ENCODE measurements at places on chromosomes 12 and 14. TPM values are rescaled to one million over a fixed set of nuclear protein-coding genes. Genes with fewer than 3 reads are reported as not detected.

DNA sequence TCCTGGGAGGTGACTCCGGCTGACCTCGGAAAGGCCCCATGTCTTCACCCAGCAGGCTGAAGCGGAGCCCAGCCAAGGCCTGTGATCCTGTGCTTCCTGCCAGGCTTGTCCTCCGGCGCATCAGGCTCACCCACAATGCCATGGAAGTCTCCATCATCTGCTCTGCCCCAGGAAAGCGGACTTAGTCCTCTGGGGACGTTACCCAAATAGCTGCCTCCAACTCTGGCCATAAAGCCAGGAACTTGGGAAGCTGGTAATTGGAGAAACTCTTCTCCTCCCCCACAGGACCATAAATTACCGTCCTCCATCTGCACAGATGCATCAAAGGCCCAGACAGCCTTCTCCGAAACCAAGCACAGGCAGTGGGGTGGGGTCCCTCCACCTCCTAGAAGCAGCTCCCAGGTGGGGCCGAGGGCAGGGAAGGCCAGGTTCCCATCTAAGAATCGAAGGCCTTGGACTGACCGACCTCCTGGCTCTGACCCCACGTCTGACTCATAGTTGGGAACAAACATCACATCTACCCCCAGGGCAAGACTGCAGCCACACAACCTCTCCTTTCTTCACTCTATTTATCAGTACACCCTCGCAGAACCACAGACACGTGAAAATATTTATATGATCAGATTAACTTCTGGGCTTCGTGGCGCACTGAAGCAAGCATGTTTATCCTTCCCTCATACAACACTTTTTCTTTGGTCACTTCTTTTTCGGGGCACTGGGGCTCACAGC lies 56.4 kb downstream of the PITPNM2 start:
- no peak overlapping the region for H3K4me3 ChIP-seq
- H3K36me3 ChIP-seq = no peaks in the 10 kb centered on the region
- peak overlapping the region; percentile 65 for H3K27ac ChIP-seq
- DNase-seq = peak; percentile 34
- H3K4me1 ChIP-seq = peaks cover 62% of the 10 kb centered on the region

DNA sequence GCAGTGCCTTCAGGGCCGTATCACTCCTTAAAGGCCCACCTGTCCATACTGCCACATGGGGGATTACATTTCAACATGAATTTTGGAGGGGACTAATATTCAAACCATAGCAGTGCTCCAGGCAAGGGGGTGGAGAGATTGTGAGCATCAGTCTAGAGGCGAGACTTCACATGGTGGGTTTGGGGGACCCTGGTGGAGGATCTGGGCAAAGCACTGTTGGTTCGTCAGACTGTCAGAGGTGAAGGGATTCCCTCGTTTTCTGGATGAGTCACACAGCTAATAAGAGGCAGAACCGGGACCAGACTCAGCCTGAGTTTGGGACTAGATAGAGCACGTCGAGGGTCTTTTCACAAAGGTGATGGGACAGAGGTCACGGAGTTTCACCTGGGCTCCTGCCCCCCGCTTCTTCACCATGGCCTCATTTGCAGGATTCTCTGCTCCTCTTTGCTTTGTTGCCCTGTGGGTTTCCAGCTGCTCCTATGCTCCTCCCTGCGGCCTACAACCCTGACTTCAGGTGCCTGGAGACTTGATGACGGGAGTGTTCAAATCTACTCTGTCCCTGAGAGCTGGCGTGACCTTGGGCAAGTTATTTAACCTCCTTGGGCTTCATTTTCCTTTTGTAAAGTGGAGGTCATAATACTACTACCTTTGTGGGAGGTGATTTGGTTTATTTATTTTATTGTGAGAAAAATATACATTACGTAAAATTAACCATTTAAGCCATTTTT lies 41.5 kb downstream of the TEAD4 start:
- no peak overlapping the region for H3K27ac ChIP-seq
- no peaks in the 10 kb centered on the region for H3K27me3 ChIP-seq
- H3K4me1 ChIP-seq = peaks cover 5% of the 10 kb centered on the region
- no peak for DNase-seq
- H3K36me3 ChIP-seq = peaks cover 10% of the 10 kb centered on the region

GRCh38 chr14:99452968-99453367 lies 27.7 kb downstream of the SETD3 start:
- no peaks in the 10 kb centered on the region for H3K27me3 ChIP-seq
- H3K4me1 ChIP-seq = no peaks in the 10 kb centered on the region
- no peak overlapping the region for H3K27ac ChIP-seq
- peaks cover 85% of the 10 kb centered on the region for H3K36me3 ChIP-seq
- DNase-seq = no peak
- no peak overlapping the region for H3K4me3 ChIP-seq

DNA sequence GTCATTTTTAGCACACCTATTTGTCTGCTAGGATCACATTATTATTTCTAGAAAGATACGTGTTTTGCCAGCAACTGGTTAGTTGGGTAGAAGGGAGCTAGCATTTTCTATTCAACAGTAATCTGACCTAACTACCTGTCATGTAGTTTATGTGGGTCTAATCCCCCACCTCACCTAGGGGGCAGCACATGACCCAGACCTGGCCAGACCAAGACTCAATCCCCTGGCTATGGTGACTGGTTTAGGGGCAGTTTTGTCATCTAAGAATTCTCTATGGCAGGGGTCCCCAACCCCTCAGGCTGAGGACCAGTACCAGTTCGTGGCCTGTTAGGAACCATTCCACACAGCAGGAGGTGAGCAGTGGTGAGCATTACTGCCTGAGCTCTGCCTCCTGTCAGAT lies 29.5 kb upstream of the EVL start:
- H3K36me3 ChIP-seq = no peaks in the 10 kb centered on the region
- no peak for DNase-seq
- peaks cover 45% of the 10 kb centered on the region for H3K4me1 ChIP-seq
- no peaks in the 10 kb centered on the region for H3K27me3 ChIP-seq
- no peak overlapping the region for H3K4me3 ChIP-seq
- H3K27ac ChIP-seq = no peak overlapping the region

DNA sequence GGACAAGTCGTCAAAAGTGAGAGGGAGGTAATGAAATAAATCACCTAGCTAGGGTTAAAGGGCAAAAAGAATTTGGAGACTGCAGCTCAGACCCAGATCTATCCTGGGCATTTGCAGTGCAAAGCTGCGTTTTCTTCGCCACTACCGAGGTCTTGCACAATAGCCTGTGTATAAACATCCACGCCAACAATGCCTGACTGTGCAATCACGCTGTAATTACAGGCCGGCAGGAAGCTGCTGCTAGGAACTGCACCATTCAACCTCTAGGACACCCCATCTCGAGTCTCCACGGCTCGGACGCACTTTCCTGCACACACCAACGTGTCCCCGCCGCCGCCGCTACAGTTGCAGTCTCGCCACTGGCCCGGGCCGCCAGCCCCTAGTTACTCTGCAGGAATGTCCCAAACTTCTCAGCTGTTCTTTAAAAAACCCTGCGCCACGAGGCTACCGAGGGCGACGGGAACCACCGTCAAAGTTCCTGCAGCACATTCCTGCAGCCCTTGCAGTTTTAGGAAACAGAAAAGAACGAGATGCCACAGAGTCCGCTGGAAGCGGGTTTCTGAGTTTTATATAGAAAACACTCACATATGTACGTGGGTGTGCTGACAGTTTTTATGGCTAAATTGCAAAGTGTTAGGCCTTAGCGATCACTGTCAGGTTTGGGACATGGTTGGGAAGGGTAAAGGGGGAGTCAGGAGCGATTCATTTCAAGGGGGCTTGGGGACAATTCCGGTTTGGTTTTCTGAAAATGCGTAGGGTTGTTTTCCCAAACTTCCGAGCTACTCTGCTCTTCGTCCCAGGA lies 65.6 kb upstream of the PTGR2 start:
- peak; percentile 79 for DNase-seq
- H3K27me3 ChIP-seq = no peaks in the 10 kb centered on the region
- no peaks in the 10 kb centered on the region for H3K36me3 ChIP-seq
- H3K27ac ChIP-seq = peak overlapping the region; percentile 95
- peaks cover 86% of the 10 kb centered on the region for H3K4me1 ChIP-seq

GRCh38 chr12:121297435-121297991 lies 1.0 kb upstream of the CAMKK2 start:
- H3K4me1 ChIP-seq = peaks cover 14% of the 10 kb centered on the region
- H3K27ac ChIP-seq = peak overlapping the region; percentile 98
- H3K27me3 ChIP-seq = no peaks in the 10 kb centered on the region
- H3K36me3 ChIP-seq = peaks cover 3% of the 10 kb centered on the region
- peak overlapping the region; percentile 100 for H3K4me3 ChIP-seq
- DNase-seq = no peak

DNA sequence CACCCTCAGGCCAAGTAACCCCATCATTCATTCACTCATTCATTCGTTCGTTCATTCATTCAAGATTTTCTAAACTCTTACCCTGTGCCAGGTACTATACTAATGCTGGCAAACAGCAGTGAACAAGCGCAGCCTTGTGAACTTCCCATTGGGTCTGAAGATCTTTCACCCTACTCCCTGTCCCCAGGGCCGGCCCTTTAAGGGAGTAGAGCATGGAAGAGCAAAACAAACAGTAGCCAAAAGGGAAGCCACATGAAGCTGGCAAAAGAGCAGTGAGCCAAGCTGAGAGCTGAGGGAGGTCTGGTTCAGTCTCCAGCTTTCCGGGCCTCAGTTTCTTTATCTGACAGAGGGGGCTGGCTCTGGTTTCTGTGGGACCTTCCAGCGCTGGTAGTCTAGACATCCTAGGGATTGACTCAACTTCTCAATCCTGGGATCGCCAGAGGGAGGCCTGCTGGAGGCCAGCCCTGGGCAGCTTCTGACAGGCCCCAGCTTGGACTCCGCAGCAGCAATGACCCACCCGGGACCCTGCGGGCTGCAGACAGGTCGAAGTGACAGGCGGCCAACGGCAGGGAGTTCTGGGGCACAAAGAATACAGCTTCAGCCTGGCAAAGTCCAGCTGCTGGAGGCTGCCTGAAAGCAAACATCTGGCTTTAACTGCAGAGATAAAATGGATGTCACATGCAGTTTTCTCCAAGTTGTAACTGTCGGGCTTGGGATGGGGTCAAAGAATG lies 27.1 kb downstream of the ACTN1 start:
- H3K27me3 ChIP-seq = no peaks in the 10 kb centered on the region
- no peaks in the 10 kb centered on the region for H3K36me3 ChIP-seq
- DNase-seq = no peak
- no peak overlapping the region for H3K4me3 ChIP-seq
- peak overlapping the region; percentile 85 for H3K27ac ChIP-seq
- peaks cover 100% of the 10 kb centered on the region for H3K4me1 ChIP-seq

DNA sequence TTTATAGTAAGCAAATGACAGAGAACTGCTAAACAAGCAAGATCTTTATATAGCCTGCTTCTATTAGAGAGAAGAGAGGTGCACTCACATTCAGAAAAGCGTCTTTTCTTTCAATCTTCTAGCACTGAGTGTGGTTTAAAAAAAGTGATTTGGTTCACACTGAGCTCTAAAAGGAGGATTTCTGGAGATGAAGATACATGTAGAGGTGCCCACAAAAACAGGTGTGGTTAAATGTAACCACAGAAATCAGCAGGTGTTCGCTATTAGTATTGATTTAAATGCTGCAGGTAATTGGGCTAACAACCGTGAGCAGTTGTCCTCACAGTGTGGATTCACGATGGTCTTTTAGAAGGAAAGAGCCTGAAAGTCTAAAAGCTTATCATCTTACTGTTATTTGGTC lies 10.7 kb downstream of the PKP2 start:
- no peak overlapping the region for H3K4me3 ChIP-seq
- DNase-seq = no peak
- H3K36me3 ChIP-seq = no peaks in the 10 kb centered on the region
- no peaks in the 10 kb centered on the region for H3K27me3 ChIP-seq
- no peaks in the 10 kb centered on the region for H3K4me1 ChIP-seq

- DNase-seq = no peak
- H3K36me3 ChIP-seq = no peaks in the 10 kb centered on the region
- no peak overlapping the region for H3K4me3 ChIP-seq
- no peak overlapping the region for H3K27ac ChIP-seq
Measured at GRCh38 chr12:124020514-124020949, 47.5 kb downstream of the ZNF664 start.

DNA sequence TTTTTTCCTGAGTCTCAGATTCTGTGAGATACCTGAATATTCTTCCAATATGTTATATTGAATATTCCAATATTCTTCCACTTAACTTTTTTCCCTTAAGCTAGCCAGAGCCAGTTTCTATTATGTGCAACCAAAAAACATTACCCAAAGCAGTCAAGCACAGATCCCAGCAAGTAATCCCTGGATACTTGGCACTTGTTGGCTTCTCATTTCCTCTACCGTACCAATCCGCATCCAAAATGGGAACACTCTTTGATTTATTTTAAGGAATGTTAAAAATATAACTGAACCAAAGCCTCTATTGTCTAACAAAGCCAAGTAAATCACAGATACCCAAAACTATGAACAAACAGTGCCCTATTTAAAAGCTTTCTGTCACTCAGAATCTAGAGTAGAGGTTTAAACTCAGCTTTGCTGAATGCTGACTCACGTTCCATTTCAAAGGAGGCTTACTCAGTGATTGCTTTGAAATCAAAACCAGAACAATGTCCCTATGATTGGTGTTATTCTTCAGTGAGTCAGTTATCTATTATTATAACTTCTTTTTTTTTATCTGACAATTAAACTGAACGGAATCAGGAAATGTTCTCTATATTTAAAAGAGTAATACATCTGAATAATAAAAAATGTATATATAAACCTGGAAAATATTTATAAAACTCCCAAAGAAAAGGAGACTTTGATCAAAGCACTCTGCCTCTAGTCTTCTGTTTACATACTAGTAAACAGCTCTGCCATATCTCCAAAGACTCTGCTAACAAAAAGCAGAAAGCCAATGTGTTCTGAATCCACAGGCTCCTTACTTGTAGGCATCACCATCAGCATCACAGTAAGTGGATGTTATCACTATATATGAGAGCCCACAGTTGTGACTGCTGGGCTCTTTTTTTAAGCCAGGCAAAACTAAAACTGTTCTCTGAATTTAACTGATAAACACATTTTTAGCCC lies 360.8 kb downstream of the CCDC91 start:
- H3K4me3 ChIP-seq = no peak overlapping the region
- H3K27me3 ChIP-seq = no peaks in the 10 kb centered on the region
- no peak overlapping the region for H3K27ac ChIP-seq
- no peak for DNase-seq

Gene MYF5
- not detected for polyA plus RNA-seq

Gene IGFBP6
- 124 TPM for polyA plus RNA-seq

Gene C12orf50
- not detected for polyA plus RNA-seq

Gene LRRC43
- not detected for polyA plus RNA-seq

Gene HOXC10
- not detected for polyA plus RNA-seq

Gene DDX51
- polyA plus RNA-seq = 13.6 TPM

Gene AICDA
- not detected for polyA plus RNA-seq

Gene TROAP
- 8.9 TPM for polyA plus RNA-seq

Gene PLEKHG7
- polyA plus RNA-seq = 0.58 TPM
